Osteoblast (primary cell): ENCODE measurements at places on chromosomes 3 and 15.

- peaks cover 14% of the 10 kb centered on the region for H3K36me3 ChIP-seq
- H3K4me3 ChIP-seq = no peak overlapping the region
- no peak overlapping the region for H3K27ac ChIP-seq
- H3K4me1 ChIP-seq = peaks cover 5% of the 10 kb centered on the region
These were observed 66.7 kb downstream of the ARHGAP31 start for GRCh38 chr3:119360736-119361462.

- no peaks in the 10 kb centered on the region for H3K27me3 ChIP-seq
- no peak overlapping the region for H3K27ac ChIP-seq
- no peak for DNase-seq
- no peaks in the 10 kb centered on the region for H3K36me3 ChIP-seq
- H3K4me3 ChIP-seq = no peak overlapping the region
- H3K4me1 ChIP-seq = no peaks in the 10 kb centered on the region
These were observed 222.2 kb downstream of the EPHB1 start for GRCh38 chr3:135017003-135017893.

GRCh38 chr15:44084770-44085169 lies 110.3 kb downstream of the FRMD5 start:
- no peaks in the 10 kb centered on the region for H3K36me3 ChIP-seq
- peaks cover 63% of the 10 kb centered on the region for H3K4me1 ChIP-seq
- H3K4me3 ChIP-seq = no peak overlapping the region
- H3K27ac ChIP-seq = peak overlapping the region; percentile 34
- no peak for DNase-seq
- H3K27me3 ChIP-seq = no peaks in the 10 kb centered on the region

DNA sequence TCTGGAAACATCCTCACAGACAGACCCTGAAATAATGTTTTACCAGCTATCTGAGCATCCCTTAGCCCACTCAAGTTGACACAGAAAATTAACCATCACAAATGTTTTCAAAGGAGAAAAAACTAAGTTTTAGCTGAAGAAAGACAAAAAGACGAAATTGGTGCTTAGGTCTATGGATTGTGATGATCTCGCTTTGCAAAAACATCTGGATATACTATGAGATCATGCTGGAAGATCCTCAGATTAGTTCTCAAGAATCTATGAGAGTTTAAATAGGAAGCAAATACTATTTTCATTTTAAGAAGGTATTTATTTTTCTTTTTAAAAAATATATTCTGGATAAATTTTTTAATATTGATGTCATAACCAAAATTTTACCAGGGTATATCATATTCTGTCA lies 42.6 kb upstream of the MBNL1 start:
- no peak overlapping the region for H3K27ac ChIP-seq
- no peak for DNase-seq
- no peaks in the 10 kb centered on the region for H3K27me3 ChIP-seq
- no peak overlapping the region for H3K4me3 ChIP-seq
- H3K36me3 ChIP-seq = no peaks in the 10 kb centered on the region

DNA sequence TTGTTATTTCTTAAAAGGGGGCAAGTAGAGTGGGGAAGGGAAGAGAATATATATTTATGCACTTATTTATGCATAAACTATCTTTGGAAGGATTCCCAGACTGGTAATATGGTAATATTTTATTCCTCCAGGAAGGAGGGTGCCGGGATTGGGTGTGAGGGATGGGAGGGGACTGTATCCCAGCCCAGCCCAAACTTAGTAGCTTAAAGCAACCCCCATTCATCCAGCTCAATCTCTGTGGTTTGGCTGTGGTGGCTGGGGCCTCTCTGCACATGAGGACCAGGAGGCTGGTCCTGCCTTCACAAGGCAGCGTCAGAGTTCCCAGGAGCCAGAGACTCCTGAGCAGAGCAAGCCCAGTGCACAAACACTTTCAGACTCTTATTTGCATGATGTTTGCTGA lies 48.4 kb downstream of the CCNL1 start:
- H3K4me1 ChIP-seq = no peaks in the 10 kb centered on the region
- no peak overlapping the region for H3K27ac ChIP-seq
- no peaks in the 10 kb centered on the region for H3K27me3 ChIP-seq
- H3K36me3 ChIP-seq = no peaks in the 10 kb centered on the region

DNA sequence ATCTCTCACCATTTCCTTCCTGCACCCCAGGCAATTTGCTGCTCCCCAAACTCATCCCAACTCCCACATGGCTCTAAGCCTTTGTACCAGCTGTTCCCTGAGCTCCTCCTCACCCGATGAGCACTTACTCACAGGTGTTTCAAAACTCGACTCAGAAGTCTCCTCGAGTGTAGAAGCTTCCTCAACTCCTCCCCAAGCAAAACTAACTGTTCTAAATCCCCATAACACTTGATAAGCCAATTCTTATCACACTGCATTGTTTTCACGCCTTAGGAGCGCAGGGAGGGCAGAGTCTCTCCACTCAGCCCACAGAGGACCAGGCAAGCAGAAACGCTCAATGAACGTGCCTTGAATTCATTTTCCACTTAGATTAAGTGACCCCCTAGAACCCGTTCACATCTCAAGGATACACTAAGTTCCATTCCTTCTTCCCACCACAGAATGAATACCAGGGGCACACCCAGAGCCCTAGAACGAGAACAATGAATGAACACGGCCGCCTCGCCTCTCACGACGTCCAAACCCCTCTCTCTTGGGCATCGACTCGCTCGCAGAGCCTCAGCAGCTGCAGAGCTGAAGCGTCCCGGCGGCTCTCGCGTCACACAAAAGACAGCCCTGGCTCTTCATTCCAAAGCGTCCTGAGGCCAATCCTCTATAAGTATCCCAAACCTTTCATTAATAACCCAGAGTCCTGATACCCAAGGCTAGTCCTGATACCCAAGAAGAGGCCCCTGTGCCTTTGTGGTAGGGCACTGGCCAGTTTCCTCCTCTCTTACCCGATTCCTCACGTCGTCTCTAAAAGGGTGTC lies 1.1 kb downstream of the RAF1 start:
- peaks cover 47% of the 10 kb centered on the region for H3K4me1 ChIP-seq
- H3K36me3 ChIP-seq = no peaks in the 10 kb centered on the region
- DNase-seq = peak; percentile 59
- H3K27me3 ChIP-seq = no peaks in the 10 kb centered on the region
- H3K4me3 ChIP-seq = peak overlapping the region; percentile 96
- peak overlapping the region; percentile 96 for H3K27ac ChIP-seq

GRCh38 chr15:64460724-64461720 lies 644 bp downstream of the ZNF609 start:
- H3K27ac ChIP-seq = peak overlapping the region; percentile 19
- peak; percentile 93 for DNase-seq

- no peak within 1 kb of the TSS for H3K4me3 ChIP-seq
- no peaks in the 10 kb centered on the region for H3K27me3 ChIP-seq
- DNase-seq = no peak
- H3K27ac ChIP-seq = no peak within 1 kb of the TSS
These were observed at the start of gene CXCR6 for GRCh38 chr3:45943207-45943846. TSS of gene CXCR6 (plus strand) at chr3:45943464. CDS start at chr3:45946482, 3,018 bp downstream.

- peak overlapping the region; percentile 6 for H3K4me3 ChIP-seq
- peaks cover 44% of the 10 kb centered on the region for H3K4me1 ChIP-seq
- H3K27me3 ChIP-seq = no peaks in the 10 kb centered on the region
- H3K36me3 ChIP-seq = no peaks in the 10 kb centered on the region
These were observed 124.3 kb upstream of the SPRED1 start for GRCh38 chr15:38128341-38128781.

DNA sequence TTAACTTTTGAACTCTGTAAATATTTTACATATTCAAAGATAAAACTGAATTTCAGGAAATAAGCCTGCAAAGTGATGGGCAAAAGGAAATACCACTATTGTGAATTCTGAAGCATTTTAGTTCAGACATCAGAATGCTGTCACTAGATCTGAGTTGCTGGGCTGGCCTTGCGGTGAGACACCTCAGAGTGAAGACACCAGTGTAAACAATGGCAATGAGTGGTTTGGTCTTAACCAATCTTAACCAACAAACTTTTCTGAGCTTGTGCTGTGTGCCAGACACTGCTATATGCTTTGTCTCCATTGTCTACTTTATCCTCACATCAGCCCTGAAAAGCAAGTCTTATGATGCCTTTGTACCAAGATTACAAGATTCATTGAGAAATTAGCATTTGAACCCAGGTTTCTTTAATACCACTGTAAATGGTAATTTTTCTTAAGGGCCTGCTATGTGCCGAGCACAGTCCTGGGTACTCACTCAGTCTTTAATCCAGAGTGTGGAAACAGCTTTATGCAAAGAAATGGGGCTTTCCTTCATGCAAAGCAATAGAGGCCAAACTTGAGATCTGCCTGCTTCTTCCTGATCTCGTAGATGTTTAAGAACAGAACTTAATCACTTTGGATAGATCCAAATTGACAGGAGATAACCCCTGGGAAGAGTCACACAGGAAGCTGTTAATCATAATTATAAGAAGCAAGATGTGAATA lies 55.0 kb downstream of the TMEM39A start:
- H3K36me3 ChIP-seq = peaks cover 50% of the 10 kb centered on the region
- H3K4me3 ChIP-seq = no peak overlapping the region
- H3K27me3 ChIP-seq = no peaks in the 10 kb centered on the region
- no peak overlapping the region for H3K27ac ChIP-seq
- no peaks in the 10 kb centered on the region for H3K4me1 ChIP-seq
- DNase-seq = no peak

DNA sequence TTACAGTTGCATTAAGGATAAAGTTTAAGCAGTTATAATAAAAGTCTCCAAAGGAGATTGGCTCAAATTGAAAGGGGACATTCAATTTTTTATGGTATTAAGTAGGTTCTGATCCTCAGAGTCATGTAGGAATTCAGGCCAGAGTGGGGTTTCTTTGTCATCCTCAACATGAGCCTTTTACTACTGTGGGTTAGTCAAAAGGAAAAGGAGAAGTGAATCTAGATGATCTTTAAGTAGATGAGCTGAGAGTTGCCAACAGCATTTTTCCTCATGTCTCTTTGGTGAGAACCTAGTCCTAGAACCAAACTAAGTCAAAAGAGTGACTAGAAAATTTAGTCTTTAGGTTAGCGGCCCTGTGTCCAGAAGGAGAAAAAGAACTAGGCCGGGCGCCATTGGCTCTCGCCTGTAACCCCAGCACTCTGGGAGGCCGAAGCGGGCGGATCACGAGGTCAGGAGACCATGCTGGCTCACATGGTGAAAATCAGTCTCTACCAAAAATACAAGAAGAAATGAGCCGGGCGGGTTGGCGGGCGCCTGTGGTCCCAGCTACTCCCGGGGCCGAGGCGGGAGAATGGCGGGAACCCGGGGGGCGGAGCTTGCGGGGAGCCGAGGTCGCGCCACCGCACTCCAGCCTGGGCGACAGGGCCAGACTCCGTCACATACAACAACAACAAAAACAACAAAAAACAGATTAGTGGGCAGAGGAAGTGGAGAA lies 4.2 kb upstream of the CHL1 start:
- H3K36me3 ChIP-seq = no peaks in the 10 kb centered on the region
- no peak for DNase-seq
- H3K4me3 ChIP-seq = no peak overlapping the region
- H3K27ac ChIP-seq = no peak overlapping the region
- H3K27me3 ChIP-seq = no peaks in the 10 kb centered on the region

- H3K27ac ChIP-seq = peak overlapping the region; percentile 63
- DNase-seq = peak; percentile 85
- H3K4me3 ChIP-seq = no peak overlapping the region
- no peaks in the 10 kb centered on the region for H3K36me3 ChIP-seq
- H3K4me1 ChIP-seq = peaks cover 11% of the 10 kb centered on the region
These were observed 219.3 kb upstream of the COL8A1 start for GRCh38 chr3:99419116-99419515.
